ENCODE measurements at places on chromosomes 11 and 22.

- DNase-seq, result no peak
Observed at GRCh38 chr22:47101321-47101885, 339.0 kb downstream of the TBC1D22A start.

GRCh38 chr11:2652333-2653197 lies 47.2 kb downstream of the KCNQ1OT1 start:
- DNase-seq, result no peak

GRCh38 chr22:49062155-49062801 lies 765.4 kb downstream of the BRD1 start:
- no peak for DNase-seq

- no peak for DNase-seq
Observed at GRCh38 chr11:126419801-126420697, 64.6 kb downstream of the ST3GAL4 start.

DNA sequence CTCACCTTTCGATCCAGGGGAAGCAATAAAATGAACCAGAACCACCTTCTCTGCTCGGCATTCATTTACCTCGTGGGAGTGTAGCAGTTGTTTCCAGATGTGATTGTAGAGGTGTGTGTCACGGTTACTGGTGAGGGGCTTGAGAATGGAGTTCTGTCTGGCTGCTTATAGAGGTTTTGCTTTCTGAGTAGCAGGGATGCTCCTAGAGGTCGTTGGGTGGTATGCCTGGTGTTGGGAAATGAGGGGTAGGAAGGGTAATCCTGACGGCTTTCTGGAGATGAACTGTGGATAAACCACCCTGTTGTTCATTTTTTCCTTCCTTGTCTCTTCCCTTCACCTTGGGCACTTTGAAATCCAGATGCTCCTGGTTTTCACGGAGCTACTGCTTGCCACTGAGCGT lies 8.1 kb downstream of the TEAD1 start:
- no peak for DNase-seq

GRCh38 chr11:123166071-123166559 lies 28.9 kb downstream of the CLMP start:
- DNase-seq, result no peak

DNA sequence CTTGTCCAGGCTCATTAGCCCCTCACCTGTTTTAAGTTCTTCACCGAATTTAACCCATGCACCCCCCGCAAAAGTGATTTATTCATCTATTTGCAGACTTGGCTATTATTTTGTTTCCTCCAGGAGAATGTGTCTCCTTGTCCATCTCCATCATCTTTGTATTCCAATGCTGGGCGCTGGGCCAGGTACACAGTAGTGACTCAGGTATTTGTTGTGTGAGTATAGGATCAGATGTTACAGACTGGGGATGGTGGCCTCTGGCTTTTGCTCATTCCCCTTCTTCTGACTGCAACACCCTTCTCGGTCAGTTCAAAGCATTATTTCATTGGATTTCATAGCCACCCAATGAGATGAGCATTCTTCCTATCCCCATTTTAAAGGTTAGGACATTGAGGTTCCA lies 408.2 kb downstream of the MN1 start:
- no peak for DNase-seq

GRCh38 chr11:75351791-75352587 lies 528 bp upstream of the ARRB1 start:
- DNase-seq, result no peak

GRCh38 chr11:8732748-8733241 lies 50.2 kb downstream of the RPL27A start:
- DNase-seq, result no peak

Data from left renal pelvis (tissue), 4 donors.